ENCODE measurements at places on chromosomes 2 and 18.

DNA sequence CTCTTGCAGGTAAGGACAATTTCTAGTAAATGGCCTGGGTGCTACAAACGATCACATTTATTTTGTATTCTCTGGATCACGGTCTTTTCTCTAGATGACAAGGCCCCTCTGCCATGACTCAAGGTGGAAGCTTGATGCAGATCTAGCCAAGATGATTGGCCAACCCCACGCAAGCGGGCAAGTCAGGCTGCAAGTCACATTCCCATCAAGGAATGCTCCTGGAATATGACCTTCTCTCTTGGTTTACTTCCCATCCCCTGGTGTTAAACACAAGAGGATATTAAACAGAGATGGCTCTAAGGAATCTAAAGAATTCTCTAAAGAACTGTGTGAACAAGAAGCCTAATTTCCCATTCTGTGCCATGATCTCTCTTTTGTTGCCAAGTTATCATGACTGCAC, 97.3 kb upstream of the SERPINE2 start:
- no peak for DNase-seq

- no peak for DNase-seq
Observed at GRCh38 chr18:59352250-59352855, 6.7 kb downstream of the LMAN1 start.

GRCh38 chr2:644871-645270, 32.3 kb downstream of the TMEM18 start:
- no peak for DNase-seq

GRCh38 chr2:217980036-217980435, 22.8 kb downstream of the TNS1 start:
- DNase-seq: no peak

DNA sequence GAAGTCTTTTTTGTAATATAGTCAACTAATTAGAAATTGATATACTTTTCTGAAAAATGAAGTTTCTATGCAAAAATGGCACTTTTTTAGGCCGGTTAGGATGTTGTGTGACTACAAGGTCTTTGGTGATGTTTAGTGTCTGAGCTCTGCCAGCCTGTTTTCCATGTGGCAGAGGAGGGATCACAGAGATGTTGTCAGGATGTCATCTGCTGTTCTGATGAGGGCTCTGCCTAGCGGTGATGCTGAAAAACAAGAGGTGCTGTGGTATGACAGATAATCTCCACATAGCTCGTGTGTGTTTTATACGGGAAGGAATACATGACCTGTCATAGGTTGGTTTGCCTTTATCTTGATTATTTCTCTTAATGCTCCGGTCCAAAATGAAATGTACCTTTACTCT, 12.0 kb upstream of the IAH1 start:
- no peak for DNase-seq

- DNase-seq: no peak
Observed at GRCh38 chr2:135547311-135547710, 16.0 kb downstream of the R3HDM1 start.

GRCh38 chr18:79923896-79924585, 27.4 kb downstream of the SLC66A2 start:
- no peak for DNase-seq

GRCh38 chr2:101986804-101987740, 4.7 kb upstream of the IL1R2 start:
- DNase-seq: peak; percentile 61

DNA sequence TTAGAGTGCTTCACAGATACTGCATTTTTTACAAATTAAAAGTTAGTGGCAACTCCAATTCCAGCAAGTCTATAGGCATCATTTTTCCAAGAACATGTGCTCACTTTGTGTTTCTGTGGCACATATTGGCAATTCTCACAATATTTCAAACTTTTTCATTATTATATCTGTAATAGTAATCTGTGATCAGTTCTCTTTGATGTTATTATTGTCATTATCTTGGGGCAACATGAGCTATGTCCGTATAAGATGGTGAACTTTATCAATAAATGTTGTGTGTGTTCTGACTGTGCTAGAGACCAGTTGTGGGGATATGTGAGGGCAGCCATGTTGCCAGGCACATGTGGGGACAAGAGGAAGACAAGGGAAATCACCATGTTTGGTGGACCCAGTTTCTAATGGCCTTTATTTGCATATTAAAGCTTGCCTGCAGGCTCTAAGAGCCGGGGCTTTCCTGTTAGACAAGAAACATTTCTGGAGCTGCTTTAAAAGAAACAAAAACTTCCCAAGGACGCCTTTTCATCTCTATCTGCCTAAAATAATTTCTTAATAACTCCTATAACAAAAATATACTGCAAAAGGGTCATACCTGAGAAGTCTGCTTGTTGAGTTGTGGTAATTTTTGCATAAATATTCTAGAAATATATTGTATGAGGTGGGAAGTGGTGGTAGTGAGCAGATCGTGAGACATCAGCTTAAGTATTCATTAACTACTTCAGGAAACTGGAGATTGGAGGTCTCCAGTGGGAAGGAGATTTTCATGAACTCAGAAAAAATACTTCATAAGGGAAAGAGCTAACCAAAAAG, 37.2 kb downstream of the KYNU start:
- DNase-seq: no peak

- no peak for DNase-seq
Observed at GRCh38 chr18:23484561-23485182, 18.6 kb upstream of the RMC1 start.

DNA sequence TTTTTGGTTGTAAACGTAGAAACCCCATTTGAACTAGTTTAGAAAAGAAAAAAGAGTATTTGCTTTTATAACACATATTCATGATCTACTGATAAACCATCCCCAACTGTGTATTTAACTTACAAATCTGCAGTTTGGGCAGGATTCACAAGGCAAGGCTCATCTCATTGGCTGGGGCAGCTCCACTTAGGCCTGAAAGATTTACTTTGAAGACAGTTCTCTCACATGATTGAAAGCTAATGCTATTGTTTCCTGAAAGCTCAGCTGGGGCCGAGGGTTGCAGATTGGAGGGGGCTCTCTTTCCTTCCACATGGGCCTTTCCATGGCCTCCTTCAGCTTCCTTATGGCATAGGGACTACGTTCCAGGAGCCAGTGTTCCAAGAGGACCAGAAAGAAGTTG, 47.4 kb downstream of the ARHGAP15 start:
- DNase-seq: no peak

DNA sequence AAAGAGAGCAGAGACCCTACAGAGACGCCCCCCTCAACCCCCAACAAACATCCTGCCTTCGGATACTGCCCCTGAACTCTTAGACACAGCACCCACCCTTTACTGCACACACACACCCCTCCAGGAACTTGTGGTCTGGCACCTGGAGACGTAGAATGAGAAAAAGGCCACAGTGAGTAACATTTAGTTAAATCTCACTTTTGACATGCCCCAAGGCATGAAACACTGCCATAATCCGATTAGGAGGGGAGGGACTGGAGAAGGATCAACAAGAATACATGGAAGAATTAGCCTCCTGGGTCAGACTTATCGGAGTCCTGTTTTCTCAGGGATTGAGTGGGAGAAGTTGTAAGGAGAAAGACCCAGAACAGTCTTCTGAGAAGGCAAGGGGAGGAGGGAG, 4.1 kb downstream of the CDK5R2 start:
- DNase-seq: peak; percentile 8

- DNase-seq: no peak
Observed at GRCh38 chr18:35389095-35389618, 12.0 kb upstream of the ZNF396 start.

- DNase-seq: no peak
Observed at GRCh38 chr2:225104321-225104720, 62.1 kb upstream of the DOCK10 start.

GRCh38 chr2:236975766-236976165, 109.9 kb upstream of the COPS8 start:
- no peak for DNase-seq

DNA sequence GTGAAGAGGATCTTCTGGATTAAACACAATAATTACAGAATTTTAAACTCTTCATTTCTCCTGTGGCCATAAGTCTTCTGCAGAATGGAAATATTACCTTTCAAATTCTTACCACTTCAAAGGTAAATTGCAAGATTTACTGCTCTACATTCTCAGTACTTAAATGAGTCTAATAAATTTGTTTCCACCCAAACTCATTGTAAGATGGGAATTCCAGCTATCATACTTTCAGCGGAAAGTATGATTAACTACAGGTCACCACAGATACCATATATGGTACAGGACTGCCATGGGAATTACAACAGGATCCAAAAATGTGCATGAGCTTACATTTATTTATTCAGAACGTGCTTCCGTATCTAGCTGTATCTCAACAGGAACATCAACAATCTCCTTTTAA, 3.1 kb downstream of the DSC3 start:
- no peak for DNase-seq

GRCh38 chr2:15943378-15944280, 3.3 kb downstream of the MYCN start:
- DNase-seq: no peak

All from RCC 7860 (cell line).